Islet precursor cell (in vitro differentiated cells): ENCODE measurements at places on chromosomes 7 and 10.

GRCh38 chr10:32070645-32071044 lies 14.4 kb upstream of the KIF5B start:
- no peak for DNase-seq

DNA sequence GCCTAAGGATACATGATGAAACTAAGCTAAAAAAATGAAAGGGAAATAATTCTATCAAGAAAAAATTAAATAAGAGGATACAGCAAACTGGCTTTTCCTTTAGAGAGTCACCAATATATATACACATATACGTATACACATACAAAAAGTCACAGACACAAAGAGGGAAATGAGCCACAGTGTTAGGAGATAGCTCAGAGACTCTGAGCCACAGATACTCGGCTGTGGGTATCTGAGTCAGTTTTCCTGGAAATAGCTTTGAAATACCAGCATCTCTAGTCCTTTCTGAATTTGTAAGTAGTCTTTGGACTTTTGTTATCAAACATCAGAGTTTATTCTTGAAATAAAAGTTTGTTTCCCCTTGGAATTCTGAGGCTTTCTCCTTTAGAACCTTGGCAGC lies 111.8 kb downstream of the TBXAS1 start:
- DNase-seq = no peak

GRCh38 chr7:80839855-80840254 lies 79.0 kb downstream of the SEMA3C start:
- no peak for DNase-seq

- DNase-seq = no peak
These were observed 173.2 kb downstream of the EBF3 start for GRCh38 chr10:129790715-129791446.

- DNase-seq = peak; percentile 93
These were observed 148.1 kb downstream of the SLIT1 start for GRCh38 chr10:97037365-97038361.

GRCh38 chr7:81162771-81163525 lies 244.1 kb upstream of the SEMA3C start:
- no peak for DNase-seq

GRCh38 chr10:56319386-56319785 lies 41.7 kb downstream of the ZWINT start:
- DNase-seq = no peak

- no peak for DNase-seq
These were observed 31.4 kb downstream of the ANK3 start for GRCh38 chr10:60358282-60358681.

DNA sequence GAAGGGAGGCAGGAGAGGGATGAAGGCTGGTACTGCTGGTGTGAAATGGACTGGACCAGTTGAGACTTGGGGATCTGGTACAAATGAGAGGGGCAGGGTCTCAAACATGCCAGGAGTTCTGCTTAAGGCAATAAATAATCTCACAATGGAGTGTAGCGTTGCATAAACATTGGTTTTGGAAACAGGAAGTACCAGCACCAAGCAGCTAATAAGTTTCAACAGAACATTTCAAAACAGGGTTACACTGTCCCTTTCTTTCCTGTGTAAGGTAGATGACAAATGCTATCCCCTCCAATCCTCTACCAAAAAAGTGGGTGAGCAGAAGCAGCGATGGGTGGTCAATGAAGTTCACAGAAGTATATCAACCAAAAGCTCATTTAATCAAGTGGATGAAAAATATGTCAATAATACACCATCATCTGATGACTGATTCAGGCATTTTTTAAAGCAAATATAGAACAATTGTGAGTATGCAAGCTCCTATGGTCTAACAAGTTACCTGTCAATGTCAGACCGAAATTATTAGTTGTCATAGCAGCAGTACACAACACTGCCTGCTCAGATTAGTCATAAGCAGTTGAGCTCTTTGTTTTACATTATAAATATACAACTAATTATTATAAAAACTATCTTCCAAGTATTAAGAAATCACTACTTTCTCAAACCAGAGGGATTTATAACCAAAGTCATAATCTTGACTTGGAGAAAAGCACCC lies 220.0 kb downstream of the FAM107B start:
- no peak for DNase-seq

GRCh38 chr10:47060993-47061500 lies 149.8 kb downstream of the PTPN20 start:
- peak; percentile 27 for DNase-seq
